T-helper 2 cell (primary cell): ENCODE measurements at places on chromosomes 3 and 15.

DNA sequence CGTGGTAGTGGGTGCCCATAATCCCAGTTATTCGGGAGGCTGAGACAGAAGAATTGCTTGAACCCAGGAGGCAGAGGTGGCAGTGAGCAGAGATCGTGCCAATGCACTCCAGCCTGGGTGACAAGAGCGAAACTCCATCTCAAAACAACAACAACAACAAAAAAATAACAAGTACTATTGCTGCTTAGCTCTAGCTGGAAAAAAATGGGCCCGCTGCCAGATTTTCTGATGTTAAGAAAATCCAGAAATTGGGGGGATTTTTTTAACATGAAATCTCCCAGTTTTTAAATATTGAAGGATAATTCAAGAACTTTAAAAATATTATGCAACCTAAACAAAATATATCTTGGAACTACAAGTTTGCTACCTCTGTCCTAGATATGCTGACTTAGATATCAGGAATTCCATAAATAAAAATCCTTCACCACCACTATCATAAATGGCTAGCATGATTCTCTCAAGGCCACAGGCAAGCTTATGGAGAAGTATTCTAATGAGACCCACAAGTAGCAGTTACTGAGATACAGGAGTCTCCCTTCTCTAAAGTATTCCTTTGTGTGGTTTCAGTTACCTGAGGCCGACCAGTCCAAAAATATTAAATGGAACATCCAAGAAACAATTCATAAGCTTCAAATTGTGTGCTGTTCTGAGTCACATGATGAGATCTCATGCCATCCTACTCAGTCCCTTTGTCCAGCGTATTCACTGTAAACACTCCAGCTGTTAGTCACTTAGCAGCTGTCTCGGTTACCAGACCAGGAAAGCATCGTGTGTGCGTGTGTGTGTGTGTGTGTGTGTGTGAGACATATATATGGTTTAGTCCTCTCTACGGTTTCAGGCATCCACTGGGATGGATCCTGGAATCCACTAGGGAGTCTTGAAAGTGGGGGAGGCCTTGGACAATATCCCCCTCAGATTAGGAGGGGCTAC, 277.2 kb downstream of the TBL1XR1 start:
- no peak for DNase-seq

GRCh38 chr3:94092086-94092485, 29.2 kb downstream of the NSUN3 start:
- DNase-seq = no peak

DNA sequence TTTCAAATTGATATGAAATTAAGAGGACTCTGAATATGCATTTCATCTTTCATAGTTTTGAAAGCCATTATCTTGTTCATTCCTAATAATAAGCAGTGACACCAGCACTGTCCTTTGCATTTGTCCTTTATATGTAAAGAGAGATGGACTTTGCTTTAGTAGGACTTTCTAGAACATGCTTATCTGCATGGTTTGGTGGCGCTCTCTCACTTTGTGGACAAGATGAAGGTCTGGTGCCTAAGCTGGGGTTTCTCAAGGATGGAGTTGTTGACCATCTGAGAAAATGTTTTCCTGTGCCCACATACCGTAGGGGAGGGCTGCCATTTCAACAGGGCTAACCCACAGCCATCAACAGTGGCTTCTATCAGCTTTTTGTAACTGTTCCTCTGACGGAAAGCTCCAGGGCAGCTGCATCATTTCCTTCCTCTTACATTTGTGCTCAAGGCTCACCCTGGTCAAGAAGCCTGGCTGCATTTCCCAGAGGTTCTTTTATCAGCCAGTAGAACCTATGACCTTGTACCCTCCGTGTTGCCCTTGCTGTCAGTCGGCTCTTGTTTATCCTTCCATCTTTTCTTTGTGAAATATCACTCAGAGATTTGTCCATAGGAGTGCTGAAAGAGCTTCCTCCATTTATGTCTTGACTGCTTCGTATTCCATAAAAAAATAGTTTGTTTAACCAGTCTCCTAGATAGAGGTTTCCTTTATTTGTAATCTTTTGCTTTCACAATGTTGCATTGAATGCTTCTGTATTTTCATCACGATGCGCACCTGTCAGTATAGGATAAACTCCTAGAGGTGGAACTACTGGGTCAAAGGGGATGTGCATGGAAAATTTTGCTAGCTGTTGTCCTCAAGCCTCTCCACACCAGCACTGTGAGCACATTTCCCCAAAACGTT, 44.6 kb downstream of the ABHD2 start:
- no peak for DNase-seq

- DNase-seq = no peak
Observed at GRCh38 chr15:77689821-77690220, 57.1 kb upstream of the LINGO1 start.

GRCh38 chr3:133843634-133844033, 38.0 kb downstream of the SRPRB start:
- no peak for DNase-seq

DNA sequence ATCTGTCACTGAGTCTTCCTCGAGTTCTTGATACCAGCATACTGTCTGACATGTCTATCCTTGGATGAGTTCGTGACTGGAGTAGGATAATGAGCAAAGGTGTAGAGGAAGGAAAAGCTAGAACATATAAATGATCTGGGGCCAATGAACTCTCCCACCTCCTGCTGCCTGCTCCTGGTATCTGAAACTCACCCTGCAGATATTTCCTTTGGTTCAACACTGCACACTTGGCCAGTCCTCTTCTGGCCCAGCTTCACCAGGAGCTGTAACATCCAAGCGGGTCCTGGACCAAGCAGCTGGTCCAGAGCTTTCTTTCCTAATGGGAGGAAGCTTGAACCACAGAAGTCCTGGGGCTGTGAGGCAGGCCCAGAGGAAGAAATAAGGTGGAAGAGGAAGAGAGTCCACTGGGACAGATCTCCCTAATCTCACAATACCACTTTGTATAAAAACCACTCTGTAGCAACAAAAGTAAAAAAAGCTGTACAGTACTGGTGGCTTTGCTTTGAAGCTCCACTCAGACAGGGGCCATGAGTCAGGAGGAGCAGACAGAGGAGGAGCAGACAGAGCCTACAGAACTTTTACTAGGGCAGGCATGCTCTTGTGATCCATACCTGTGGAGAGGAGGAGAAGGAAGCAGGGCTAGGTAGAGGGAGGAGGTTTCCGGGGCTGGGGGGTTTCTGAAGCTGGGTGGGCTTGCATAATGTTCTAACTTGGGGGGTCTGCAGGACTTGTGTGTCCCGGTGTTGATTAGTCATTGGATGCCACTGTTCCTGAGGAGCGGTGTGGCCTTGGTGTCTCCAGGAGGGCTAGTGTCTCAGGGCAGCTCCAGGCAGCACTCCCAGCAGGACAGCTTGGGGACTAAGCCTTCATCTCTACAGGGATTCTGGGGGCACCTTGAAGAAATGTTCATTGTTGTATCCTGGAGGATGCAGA, 166.9 kb downstream of the ABHD5 start:
- no peak for DNase-seq

DNA sequence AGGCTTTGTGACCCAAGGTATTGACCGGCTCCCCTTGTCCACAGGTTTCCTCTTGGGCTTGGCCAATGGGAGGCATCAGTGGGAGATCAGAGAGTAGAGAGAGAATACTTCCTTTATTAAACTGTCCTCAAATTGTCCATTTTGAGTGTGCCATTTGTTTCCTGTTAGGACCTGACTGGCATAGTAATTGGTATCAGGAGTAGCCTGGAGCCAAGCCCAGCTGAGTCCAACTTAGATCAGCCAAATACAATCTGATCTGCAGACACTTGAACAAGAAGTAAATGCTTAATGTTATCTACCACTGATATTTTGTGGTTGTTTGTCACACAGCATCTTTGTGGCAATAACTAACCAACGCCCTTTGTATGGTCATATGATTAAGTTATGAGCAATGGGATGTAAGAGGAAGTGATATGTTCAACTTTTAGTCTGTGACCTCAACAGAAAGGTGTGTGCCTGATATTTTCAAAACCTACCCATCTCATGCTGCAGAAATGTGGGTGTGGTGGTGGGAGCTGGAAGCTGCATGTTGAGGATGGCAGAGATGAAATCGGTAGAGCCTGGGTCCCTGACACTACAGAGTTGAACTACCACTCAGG, 13.3 kb downstream of the MYD88 start:
- DNase-seq = peak; percentile 27

DNA sequence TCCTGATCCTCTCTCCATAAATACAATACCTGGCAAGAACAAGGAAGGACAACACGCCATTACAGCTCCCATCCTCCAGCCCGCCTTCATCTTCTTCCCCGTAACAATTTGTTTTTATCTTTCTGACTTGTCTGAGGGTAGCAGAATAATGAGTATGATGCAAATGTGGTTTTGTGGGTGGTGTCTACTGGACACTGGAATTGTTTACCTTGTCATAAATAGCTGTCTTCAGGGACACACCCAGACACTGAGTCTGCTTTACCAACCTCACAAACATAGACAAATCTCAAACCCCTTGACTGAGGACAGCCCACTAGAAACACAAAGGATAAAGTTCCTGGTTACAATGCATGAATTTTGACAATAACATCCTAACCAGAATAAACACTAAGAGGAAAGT, 13.4 kb downstream of the WDR72 start:
- no peak for DNase-seq

- no peak for DNase-seq
Observed at GRCh38 chr3:126208606-126209256, 28.3 kb upstream of the ALDH1L1 start.

GRCh38 chr3:88137836-88138235, 11.9 kb upstream of the C3orf38 start:
- no peak for DNase-seq

DNA sequence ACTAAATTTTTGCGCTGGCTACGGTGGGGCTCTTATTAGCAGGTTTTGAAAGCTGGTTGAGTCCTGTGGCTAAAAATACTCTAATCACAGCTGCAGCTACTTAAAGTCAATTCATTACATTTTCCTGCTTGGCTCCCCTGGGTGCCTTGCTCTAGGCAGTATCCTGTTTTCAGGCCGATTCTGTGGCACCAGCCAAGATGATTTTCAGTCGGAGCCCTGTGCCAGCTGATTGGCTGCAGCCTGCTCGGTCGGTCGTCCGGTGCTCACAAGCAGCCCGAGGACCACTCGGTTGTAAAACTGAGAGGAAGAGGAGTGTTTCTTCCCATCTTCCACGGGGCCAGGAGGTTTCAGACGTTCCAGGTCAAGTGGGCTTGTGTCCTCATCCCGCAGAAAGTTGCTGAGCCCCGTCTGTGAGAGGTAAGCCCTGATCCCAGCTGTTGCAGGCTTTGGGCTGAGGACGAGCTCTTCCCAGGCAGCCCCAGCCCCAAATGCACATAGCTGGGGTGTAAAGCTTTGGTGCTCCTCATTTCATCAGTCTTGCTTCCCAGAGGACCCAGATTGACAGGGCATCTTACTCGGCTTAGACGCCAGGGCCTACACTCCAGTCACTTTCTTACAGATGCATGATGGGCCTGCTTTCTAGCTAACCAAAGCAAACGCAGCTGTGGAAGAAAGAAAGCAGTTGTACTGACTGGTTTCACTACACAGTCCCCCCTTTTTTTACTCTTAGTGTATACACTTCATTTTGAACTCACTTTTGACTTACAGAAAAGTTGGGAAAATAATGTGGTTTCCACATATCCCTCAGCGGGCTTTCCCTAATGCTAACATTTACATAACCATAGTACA, 15.9 kb downstream of the LYSMD4 start:
- DNase-seq = no peak

- no peak for DNase-seq
Observed at GRCh38 chr3:108106031-108106430, 15.2 kb upstream of the CD47 start.

- DNase-seq = no peak
Observed at GRCh38 chr15:43880406-43881194, 53.8 kb downstream of the WDR76 start.

DNA sequence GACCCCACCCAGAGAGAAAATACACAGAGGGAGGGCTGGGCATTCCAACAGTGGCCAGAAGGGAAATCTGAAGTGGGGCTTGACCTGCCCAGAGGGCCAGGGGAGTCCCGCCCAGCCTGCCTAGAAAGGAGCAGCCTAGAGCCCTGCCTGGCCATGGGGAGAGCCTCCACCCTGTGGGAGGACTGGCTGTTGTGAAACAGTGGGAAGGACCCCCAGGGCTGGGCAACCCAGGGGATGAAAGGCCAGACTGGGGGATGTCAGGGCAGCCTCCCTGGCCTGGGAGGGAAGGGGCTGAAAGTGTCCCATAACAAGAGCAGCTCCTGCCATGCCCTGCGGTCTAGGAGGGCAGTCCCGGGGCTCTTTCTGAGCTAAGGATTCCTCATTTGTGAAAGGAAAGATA, 69.0 kb downstream of the SLC12A8 start:
- no peak for DNase-seq

GRCh38 chr3:39671116-39671515, 138.3 kb upstream of the MYRIP start:
- DNase-seq = no peak

DNA sequence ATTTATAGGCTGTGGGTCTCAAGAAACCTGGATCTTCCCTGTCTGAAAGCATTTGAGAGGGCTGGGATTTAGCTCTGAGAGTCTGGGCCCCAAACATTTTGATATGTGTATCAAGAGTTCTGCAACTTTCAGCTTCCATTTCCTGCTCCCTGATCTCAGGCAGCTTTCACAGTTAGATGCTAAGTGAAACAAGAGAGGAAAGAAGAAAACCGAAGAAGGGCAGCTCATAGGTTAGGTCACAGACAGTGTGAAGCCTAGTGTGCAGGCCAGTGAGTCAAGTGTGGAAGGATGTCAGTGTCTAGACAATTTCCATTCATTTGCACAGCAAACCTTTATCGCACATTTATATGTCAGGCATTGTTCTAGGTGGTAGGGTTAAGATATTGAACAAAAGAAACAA, 173.6 kb upstream of the PROK2 start:
- no peak for DNase-seq

- DNase-seq = no peak
Observed at GRCh38 chr3:186785495-186786018, 2.2 kb downstream of the EIF4A2 start.

GRCh38 chr3:170809007-170809974, 60.7 kb downstream of the RPL22L1 start:
- DNase-seq = no peak

GRCh38 chr3:34582055-34582454, 783.6 kb downstream of the PDCD6IP start:
- DNase-seq = no peak

DNA sequence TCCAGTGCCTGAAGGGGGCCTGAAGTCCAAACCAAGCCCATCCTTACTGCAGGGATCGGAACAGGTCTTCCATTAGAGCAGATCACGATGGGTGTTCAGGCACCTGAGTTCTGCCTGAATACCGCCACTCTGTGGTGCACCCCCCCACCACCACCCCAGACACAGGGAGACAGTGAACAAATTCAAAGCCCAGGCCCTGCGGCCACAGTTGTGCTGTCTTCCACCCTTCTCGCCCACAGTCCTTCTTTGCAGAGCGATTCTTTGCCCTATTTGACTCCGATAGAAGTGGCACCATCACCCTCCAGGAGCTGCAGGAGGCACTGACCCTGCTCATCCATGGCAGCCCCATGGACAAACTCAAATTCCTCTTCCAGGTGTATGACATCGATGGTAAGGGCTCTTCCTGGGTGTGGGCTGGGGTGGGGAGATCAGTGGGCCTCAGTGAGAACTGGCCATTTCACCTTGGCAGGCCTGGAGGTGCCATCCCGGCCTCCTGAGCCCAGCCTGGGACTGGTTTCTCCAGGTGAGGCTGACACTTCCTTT, 13.6 kb downstream of the NOX5 start:
- DNase-seq = no peak
